ENCODE measurements at places on chromosomes 3 and 15.

GRCh38 chr15:63448266-63448665 is 56.1 kb upstream of the USP3 start:
- DNase-seq: peak; percentile 91

DNA sequence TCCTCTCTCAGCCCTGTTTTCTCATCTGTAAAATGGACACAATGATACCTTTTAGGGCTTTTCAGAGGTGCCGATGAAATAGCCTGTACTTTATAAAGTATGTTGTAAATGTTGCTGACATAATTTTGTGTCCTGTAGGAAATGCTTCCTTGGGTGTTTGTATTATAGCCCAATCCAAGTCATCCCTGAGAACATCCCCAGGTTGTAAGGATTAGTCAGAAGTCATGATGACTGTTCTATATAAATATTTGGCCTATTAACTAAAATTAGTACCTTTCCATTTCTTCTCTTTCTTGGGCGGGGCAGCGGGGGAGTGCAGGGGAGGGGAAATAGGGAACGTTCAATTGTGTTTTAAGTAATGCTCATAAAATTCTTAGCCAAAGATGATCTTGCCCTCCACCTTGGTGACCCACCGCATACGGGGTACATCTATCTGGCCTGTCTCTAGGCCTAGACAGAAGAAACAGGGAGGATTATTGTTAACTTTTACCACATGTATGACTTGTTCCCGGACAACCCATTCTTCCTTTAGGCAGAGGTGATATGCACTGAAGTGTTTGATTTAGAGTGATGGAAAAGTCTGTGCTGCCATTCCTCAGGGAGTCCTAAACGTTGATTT is 120.7 kb downstream of the VGLL4 start:
- no peak for DNase-seq

DNA sequence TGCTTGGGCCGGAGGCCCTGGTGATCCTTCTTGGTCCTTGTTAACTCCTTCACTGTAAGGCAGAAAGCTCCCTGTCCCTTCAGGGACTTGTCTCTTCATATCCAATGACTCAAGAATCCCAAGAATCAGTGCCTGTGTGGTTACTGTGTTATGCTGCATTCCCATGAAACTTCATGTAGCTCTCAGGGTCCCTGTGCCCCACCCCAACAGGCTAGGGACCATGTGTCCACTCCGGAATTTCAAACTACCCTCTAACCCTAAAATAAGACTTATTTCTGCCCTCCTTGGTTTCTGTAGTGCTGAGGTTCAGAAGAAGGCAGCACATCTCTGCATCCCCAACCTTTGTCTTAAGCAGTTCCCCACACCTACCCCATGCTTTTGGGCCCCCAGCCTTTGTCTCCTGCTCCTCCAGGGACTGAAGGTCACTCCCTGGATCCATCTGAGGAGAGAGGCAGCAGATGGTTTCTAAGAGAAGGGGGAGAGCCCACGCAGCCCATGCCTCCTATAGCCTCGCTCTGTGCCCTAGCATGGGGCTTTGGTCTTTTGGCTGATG is 531 bp upstream of the MAP1A start:
- DNase-seq: no peak

DNA sequence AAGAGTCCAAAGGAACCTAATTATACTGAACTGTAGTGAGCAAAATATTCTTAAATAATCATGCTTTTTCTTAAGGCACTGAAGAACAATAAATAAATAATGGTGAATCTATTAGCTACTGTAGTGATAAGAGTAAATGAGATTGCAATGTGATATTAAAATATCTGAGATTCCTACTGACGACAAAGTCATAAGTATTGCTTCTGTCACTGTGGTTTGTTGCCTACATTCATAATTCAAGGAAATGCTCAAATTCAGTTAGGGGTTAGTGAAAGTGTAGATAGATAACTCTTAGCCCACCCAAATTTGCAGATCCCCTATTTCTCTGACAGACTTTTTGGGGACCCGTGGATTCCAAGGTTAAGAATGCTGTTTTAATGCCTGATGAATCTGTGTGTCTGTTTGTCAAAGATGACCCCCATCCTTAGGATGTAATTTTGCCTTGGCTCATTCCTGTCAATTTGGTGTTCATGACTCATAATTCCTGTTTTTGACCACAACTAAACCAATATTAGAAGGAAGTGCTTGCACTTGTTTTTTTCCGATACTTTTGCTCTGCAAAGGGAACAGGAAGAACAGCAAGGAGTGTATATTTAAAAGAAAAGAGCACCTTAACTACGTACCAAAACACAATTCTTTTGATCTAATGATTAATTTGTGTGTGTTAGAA is 86.7 kb downstream of the MAGI1 start:
- DNase-seq: no peak

- DNase-seq: no peak
These were observed 118.9 kb upstream of the MBNL1 start for GRCh38 chr3:152149832-152150231.

GRCh38 chr15:92898988-92899582 is 1.0 kb upstream of the CHD2 start:
- no peak for DNase-seq

DNA sequence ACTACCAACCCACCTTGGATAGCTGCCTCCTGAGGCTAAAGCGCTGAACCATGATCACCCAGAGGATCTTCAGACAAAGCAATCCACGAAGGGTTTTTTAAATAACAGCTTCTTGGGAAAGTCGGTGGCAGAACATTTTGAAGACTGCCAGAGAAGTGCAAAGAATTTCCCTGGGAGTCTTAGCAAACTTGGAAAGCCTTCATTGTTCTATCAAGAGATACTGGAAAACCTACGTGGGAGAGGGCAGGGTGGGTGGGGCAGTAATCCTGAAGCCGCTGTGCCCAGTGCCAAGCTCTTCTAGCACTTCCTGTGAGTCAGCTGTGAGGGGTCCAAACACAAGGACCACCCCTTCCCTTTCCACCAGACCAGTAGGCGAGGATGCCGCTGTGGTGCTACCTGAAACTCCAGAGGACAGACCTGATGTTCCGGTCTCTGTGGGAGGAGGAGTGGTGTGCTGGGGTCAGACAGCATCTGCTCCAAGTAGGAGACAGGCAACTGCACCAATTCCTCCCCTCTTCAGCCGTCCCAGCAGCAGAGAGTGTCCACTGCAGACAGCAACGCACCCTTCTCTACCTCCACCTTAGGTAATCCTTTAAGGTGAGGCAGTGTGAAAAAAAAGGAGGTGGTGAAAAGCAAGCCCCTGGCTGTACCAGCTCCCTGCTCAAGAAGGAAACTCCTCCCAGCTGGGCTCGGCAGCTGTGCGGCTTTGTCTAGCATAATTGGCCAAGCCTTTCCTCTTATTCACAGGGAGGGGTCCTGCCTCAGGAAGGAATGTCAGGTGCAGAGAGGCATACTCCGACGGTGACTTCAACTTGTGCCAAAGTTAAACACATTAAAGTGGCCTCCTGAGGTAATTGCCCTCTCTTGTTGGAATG is 99.0 kb downstream of the TMCC1 start:
- DNase-seq: no peak

GRCh38 chr3:66382142-66382541 is 118.7 kb downstream of the LRIG1 start:
- no peak for DNase-seq
